ENCODE measurements at places on chromosomes 7 and 10.

- DNase-seq = no peak
These were observed 153.7 kb downstream of the GALNT17 start for GRCh38 chr7:71285571-71286145.

- peak; percentile 40 for DNase-seq
These were observed 198.1 kb upstream of the STK17A start for GRCh38 chr7:43384616-43385308.

- no peak for DNase-seq
These were observed 18.3 kb downstream of the WDR91 start for GRCh38 chr7:135192914-135193536.

- DNase-seq = peak; percentile 62
These were observed 575.6 kb downstream of the ARL4A start for GRCh38 chr7:13262929-13263530.

DNA sequence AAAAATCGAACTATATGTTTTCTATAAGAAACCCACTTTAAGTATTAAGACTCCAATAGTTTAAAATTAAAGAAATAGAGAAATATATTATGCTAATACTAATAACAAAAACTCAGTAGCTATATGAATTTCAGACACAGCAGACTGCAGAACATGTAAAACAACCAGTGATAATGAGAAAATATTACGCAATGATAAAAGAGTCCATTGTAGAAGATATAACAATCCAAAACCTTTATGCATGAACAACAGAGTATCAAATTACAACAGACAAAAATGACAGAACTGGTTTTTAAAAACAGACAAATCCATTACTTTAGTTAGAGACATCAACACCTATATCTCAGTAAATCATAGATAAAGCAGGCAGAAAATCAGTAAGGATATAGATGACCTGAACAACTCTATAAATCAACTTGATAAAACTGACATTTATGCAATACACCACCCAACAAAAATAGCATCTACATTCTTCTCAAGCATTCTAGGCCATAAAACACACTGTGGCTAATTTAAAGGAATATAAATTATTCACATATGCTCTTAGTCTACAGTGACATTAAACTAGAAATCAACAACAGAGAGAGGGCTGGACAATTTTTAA lies 669.5 kb upstream of the GHITM start:
- DNase-seq = no peak

DNA sequence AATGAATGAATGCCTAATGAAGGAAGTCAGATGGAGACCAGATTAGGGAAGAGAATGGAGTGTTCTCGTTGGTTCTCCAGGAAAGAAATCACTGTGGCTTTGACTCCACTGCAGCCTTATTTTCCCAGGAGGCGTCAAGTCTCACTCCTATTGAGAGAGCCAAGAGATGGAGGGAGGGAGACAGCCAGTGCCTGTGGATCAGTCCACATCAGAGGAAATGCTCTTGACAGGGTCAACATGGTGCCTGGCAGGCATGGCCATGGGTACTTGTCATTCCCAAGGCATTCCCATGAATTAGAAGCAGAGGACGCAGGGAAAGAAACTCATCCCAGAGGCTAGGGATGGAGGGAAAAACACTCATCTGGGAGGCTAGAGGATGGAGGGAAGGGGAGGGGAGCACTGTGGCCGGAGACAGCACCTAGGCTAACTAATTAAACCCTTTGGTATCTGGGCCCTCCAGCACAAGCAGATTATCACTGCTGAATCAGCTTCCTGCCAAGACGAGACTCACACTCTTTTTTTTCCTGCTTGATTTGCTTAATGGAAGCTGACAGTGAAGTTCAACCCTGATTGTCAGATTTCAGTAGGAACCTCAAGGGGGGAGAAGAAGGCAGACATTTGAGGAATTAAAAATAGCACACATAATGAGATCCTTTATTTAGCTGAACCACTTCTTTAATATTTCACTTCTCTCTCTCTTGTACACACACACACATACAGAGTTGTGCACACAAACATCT lies 1233.2 kb upstream of the AUTS2 start:
- DNase-seq = no peak

GRCh38 chr7:40584667-40585433 lies 450.0 kb downstream of the SUGCT start:
- DNase-seq = no peak

GRCh38 chr7:149102666-149103065 lies 12.1 kb upstream of the ZNF786 start:
- no peak for DNase-seq

- DNase-seq = no peak
These were observed 30.4 kb downstream of the FAM53B start for GRCh38 chr10:124713679-124714255.

DNA sequence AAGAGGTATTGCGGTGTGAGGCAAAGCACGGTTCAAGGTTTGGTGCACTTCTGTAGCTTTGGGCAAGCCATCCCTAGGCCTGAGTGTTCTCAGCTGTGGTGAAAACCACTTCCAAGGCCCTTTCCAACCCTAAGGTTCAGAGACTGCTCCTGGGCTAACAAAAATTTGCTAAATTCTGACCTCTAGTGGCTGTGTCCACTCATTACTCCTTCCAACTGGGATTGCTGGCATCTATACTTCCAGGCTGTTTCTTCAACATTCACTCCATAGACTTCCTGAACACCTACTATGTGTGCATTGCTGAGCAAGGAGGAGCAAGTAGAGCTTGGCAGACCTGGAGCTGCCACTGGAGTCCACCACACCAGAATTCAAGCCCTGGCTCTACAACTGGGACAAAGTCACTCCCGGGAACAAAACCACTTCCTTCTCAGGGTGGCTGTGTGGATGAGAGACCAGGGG lies 29.3 kb upstream of the SH3PXD2A start:
- DNase-seq = peak; percentile 71

DNA sequence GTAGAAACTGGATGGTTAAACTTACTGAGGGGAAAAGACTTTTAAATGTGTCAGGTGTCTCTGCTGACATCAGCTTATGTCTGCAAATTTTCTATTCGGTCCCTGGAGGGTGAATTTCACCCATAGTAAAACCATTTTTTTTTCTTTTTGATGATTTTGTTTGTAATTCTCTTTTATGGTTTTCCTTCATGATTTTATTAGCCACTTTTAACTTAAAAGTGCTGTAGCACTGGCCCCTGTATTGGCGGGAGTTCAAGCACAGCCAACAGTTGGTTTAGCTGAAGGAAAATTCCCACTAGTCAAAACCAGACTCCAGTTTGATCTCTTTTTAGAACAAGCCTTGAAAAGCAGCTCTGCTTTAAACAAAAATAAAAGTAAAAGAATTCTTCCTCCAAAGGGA lies 5.0 kb upstream of the ITGA8 start:
- DNase-seq = no peak

- no peak for DNase-seq
These were observed 685 bp downstream of the CASP2 start for GRCh38 chr7:143288836-143289235.

- DNase-seq = no peak
These were observed 24.3 kb downstream of the PLA2G12B start for GRCh38 chr10:72930276-72930675.

DNA sequence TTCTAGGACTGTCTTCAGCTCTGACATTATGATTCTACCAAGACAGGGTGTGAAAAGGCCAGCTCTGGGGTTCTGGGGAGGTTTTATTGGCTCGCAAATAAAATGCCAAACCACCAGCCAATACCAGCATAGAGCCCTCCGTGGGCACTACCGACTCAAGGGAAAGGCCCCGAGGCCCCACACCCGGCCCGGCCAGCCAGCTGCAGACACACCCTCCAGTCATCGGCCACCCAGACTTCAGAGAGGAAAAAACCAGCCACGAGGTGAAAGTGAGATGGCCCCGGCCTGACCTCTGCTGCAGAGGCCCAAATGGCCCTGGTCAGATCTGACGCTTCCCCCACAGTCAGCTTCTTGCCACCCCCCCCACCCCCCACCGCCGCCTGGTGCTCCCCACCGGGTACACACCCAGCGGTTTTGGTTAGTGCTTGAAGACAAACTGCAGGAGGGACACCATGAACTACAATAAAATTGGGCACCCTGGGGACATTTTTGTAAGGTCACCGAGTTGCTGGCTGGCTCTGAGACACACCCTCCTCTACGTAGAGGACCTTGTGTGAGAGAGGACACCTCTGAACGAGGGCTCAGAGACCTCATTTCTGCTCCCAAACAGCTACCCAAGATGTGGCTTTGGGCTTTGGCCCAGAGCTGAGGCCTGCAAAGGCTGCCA lies 79.9 kb downstream of the PRKAG2 start:
- no peak for DNase-seq

DNA sequence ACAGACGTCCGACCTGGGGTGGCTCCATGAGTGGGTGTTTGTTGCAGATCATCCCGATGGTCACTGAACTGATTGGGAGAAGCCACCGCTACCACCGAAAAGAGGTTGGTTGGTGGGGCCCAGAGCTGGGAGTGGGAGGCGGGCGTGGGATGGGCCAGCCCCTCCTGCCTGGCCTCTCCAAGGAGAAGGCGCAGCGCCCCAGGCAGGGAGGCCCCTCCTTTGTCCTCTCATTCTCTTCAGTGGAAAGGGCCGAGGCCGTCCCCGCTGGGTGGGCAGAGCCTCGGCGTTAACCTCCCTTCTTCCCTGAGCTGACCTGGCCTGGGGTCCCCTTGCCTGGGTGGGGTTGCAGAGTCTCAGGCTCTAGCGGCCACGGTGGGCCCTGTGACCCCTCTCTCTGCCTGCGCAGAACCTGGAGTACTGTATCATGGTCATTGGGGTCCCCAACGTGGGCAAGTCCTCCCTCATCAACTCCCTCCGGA lies 5.2 kb downstream of the MTG1 start:
- DNase-seq = no peak

- no peak for DNase-seq
These were observed 42.8 kb downstream of the CPXM2 start for GRCh38 chr10:123848564-123849457.

- peak; percentile 4 for DNase-seq
These were observed 189.8 kb downstream of the CTNNA3 start for GRCh38 chr10:67506083-67506756.

- no peak for DNase-seq
These were observed 6.5 kb upstream of the PRKAR2B start for GRCh38 chr7:107037717-107038603.

- DNase-seq = no peak
These were observed 8.6 kb downstream of the GPR26 start for GRCh38 chr10:123674741-123675140.

GRCh38 chr7:92731335-92732063 lies 104.9 kb downstream of the CDK6 start:
- DNase-seq = no peak

- peak; percentile 20 for DNase-seq
These were observed 103.0 kb upstream of the KLF6 start for GRCh38 chr10:3887885-3888476.

DNA sequence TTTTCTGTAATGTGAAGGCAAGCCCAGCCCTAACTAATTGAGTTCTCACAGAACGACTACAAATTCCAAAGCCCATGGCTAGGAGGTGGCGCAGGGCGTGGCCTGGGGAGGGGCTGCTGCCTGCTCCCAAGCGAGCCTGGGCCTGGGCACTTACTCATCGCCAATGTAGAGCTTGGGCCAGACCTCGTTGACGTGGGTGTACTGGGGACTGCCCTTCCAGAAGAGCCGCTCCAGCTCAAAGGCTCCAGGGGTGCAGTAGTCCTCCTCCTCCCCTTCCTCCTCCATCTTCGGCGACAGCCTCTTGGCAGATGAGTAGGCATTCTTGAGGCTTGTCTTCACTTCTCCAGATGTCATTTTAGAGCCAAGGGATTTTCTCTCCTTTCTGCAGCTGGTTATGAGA lies 53.3 kb upstream of the SAMD8 start:
- no peak for DNase-seq

- peak; percentile 81 for DNase-seq
These were observed 2.0 kb downstream of the ZNF503 start for GRCh38 chr10:75399461-75400162.

DNA sequence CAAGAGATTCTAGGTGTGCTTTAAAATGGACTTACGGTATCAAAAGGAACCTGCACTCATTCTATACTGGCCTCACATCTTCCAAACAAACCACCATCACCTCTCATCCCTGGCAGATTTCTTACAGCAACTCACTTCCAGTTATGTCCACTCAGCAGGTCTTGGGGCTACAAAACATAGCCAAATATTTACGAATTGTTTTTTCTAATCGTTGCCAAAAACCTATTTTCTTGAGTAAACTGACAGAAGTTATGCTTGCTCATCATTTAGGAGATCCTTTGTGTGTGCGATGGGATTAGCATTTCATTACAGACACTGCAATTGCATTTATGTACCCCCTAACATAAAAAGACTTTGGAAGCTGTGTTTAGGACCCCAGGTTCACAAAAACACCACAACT lies 2.7 kb downstream of the KCNMA1 start:
- no peak for DNase-seq

DNA sequence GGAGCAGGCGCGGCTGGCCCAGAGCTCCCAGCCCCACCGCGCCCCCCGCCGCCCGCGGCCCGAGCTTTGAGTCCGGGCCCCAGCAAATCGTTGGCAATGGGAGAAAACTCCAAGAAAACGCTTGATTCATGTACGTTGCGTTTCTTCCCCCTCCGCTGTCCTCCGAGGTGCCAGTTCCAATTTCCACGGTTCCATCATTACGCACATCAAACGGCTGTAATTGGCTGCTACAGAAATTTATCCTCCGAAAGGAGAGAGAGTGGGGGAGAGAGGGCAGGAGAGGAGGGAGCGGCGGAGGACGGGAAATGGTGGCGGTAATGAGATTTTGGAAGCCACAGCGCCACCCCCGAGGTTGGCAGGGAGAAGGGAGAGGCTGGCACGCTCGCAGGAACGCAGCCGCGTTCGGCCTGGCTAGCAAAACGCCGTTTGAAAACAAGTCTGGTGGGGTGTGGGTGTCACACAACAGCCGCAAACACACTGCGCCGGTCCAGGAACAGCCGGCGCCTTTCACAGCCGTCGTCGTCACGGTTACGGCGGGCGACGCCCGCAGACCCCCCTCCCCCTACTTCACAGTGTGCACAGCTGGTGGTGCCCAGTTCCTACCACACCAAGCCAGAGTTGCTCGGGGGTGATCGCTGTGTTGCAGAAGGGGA lies 57.5 kb downstream of the UNCX start:
- DNase-seq = peak; percentile 69

GRCh38 chr10:133475821-133476640 lies 22.3 kb downstream of the SCART1 start:
- DNase-seq = no peak

- no peak for DNase-seq
These were observed 6.2 kb upstream of the USP54 start for GRCh38 chr10:73597346-73597745.

GRCh38 chr10:11875494-11876281 lies 52.5 kb downstream of the PROSER2 start:
- no peak for DNase-seq

- DNase-seq = no peak
These were observed 953 bp downstream of the NODAL start for GRCh38 chr10:70440296-70441160.

DNA sequence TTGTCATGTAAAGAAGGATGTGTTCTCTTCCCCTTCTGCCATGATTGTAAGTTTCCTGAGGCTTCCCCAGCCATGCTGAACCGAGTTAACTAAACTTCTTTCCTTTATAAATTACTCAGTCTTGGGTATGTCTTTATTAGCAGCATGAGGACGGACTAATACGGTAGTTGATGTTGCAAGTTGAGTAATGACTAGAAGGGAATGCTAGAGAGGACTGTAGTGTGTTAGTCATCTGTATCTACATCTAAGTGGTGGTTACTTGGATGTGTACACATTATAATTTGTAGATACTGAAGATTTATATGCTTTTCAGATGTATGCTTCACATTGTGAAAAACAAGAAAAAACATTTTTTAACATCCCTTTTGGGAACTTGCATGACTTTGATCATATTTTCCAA lies 244.6 kb downstream of the POLR1F start:
- no peak for DNase-seq

- DNase-seq = peak; percentile 67
These were observed 17.1 kb downstream of the ARHGAP21 start for GRCh38 chr10:24706479-24707118.

GRCh38 chr10:58264780-58265179 lies 2.9 kb downstream of the IPMK start:
- DNase-seq = no peak

Measured in Ammon's horn (tissue), 1 donor.